ENCODE measurements at places on chromosomes 5 and 9. TPM values are rescaled to one million over a fixed set of nuclear protein-coding genes. Genes with fewer than 3 reads are reported as not detected.

DNA sequence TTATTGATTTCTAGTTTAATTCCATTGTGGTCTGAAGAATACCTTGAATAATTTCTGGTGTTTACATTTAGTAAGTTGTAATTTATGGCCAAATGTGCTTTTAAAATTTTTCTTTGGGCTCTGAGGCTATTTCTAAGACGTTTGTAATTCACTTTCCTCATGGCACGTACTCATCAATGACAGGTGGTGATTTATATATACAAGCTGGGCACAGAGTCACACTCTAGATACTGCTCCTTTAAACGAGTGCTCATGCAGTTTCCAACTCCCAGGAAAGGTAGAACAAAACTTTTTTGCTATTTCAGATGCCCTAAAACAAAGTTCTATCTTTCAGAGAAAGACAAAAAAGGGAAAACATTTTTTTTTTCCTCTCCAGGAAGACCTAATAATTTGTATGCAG lies 146.9 kb downstream of the AUH start:
- no peak for ATAC-seq

DNA sequence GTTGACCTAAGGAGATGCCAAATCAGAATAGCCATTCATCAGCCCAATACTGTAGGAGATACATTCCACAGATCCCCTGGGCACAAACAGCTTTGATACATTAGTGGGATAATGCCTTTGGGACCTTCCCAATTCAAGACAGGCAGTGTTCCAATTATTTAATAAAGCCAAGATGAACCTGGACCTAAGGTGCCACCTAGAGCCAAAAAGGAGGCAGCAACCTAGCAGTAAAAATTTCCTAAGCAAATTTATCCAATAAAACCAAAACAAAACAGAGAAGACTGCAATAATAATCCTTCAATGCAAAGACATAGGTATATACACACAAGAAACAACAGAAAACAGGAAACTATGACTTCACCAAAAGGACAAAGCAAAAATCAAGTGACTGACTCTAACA lies 253.0 kb downstream of the HINT1 start:
- no peak for ATAC-seq

DNA sequence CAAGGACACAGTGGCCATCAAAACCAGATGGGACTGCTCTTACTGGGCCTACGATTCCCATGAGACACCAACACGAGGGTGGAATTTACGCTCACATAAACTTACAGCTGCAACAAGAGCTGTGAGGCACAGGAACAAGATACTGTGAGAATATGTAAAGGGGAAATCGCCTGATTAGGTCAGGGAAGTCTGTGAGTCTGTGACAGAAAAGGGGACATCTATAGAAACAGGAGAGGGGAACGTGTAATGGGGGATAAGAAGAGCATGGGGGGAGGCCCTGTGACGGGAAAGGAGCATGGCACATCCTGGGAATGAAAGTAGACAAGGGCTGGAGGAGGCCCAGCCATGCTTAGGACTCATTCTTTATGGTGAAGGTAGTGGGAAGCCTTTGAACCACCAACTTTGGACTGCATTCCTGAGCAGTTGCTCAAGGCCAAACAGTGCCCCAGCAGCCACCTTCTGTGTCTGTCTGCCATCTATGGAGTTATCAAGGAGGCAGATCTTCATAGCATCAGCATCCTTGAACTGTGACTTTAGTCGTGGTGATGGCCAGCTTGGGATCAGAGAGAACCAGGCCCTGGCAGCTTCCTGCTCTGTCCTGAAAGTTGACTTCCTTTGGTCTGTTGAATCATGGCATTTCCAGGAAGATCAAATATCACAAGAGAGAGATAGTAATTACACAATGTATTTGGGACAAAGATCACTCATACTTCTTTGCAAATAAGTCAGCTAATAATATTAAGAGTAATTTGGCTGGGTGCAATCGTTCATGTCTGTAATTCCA lies 87.9 kb upstream of the FAM169A start:
- no peak for ATAC-seq

DNA sequence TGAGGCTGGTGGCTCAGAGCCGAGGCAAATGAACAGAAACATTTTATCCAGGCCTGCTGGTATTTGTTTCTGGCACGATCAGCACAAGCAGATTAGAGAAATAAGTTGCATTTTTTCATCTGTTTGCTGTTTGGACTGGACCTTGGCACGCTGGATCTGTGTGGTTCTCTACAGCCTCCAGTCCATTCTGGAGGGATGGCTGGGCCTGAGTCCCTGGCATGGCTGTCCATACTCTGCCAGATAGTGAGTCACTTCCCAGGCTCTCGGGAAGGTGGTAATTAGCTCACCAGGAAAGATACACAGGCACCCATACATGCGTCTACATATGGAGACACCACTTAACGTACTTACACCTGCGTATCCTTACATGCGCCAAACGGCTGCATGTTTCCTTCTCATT lies 78.6 kb downstream of the SPRY4 start:
- ATAC-seq: peak; percentile 43

DNA sequence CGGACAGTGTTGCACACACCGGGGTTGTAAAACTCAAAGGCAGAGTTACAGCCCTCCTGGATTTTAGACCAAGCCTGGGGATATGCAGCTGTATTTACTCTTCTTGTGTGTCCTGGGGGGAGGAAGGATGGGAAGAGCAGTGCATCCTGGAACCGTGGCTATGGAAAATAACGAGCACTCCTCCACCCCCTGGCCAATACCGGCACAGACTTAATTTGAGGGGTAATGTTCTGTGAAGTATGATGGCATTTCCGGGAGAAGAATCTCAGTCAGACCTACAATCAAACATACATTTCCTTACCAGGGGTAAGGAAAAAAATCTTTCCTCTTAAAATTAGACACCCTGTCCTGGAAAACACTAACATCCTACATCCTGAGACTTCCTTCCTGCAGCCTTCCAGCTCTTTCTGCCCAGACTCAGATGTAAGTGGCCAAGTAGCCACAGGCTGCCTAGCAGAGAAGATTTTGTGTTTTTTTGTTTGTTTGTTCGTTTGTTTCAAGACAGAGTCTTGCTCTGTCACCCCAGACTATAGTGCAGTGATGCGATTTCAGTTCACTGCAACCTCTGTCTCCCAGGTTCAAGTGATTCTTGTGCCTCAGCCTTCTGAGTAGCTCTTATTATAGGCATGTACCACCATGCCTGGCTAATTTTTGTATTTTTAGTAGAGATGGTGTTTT lies 11.0 kb upstream of the ERMP1 start:
- no peak for ATAC-seq

DNA sequence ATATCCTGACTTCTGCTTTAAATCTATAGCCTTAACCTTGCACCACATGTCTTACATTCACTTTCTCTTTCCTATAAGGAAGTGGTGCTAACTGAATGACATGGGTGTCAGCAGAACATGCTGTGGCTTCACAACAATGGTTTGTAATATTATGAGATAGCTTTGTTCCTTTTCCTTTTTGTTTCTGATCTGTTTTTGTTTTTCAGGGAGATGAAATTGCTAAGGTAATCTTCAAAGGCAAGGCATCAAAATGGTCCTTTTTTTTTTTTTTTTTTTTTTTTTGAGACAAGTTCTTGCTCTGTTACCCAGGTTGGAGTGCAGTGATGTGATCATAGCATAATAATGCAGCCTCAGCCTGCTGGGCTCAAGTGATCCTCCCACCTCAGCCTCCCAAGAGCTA lies 53.6 kb upstream of the RANBP6 start:
- peak; percentile 61 for ATAC-seq

GRCh38 chr5:94972268-94972667 lies 312.6 kb downstream of the MCTP1 start:
- ATAC-seq: no peak

DNA sequence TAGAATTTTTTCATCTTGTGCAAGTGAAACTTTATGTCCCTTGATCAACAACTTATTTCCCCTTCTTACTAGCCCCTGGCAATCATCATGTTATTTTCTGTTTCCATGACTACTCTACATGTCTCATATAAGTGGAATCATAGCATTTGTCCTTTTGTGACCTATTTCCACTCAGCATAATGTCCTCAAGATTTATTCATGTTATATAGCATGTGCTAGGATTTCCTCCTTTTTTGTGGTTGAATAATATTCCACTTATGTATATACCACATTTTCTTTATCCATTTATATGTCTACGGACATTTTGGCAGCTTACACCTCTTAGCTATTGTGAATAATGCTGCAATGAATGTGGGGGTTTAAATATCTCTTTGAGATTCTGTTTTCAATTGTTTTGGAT lies 21.0 kb downstream of the FSD1L start:
- no peak for ATAC-seq

DNA sequence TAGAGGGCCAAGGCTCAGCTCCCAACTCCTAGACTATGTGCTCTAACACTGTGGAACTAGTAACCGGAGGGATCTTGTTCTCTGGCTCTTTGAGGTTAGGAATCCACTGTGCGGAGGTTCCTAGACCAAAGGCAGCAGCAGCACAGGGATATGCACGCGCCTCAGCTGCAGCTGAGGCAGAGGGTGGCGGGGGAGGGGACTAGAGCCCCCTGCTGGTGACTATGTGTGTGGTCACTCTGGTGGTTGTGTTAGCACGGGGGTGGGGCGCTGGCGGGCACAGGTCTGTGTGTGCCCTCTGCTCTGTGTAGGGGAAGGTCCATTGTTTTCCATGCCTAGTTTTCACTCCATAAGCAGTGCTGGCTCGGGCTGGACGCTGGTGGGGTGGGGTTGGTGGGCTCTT lies 458.0 kb upstream of the IZUMO3 start:
- no peak for ATAC-seq

GRCh38 chr5:150238646-150239045 lies 48.8 kb downstream of the SLC6A7 start:
- ATAC-seq: no peak

Gene TRIM14
- total RNA-seq: 31.0 TPM

Gene GPX8
- 6.3 TPM for total RNA-seq

Gene PLCXD3
- total RNA-seq: 0.48 TPM

Gene ERGIC1
- total RNA-seq: 58.3 TPM

Gene CCDC171
- total RNA-seq: 1.4 TPM
